ENCODE measurements at places on chromosomes 1 and 21.

DNA sequence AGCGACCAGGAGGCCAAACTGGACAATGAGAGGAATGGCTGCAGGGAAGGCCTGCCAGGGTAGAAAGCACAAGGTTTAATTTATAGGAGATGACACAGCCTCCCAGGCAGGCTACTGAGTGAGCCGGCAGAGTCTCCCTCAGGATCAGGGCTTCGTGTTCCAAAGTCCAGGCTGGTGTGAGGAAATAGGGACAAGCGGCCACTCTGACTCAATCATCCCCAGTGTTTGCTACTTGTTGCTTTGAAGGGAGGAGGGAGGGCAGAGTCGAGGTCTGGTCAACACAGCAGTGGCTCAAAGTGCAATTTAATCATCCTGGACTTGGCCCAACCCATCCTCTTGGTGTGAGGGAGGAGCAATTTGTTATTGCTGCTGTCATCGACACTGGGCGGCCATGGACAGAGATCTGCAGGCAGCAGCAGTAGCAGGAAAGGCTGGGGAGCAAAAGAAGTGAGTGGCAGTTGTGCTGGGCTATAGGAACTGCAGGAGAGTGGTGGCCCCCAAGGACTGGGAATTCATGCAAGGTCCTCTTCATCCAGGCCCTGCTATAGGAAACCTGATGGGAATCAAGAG lies 27.5 kb downstream of the TBX15 start:
- DNase-seq, result no peak

- DNase-seq, result no peak
Measured at GRCh38 chr1:77539519-77540142, 142.8 kb downstream of the ZZZ3 start.

GRCh38 chr1:3190256-3191041 lies 121.4 kb downstream of the PRDM16 start:
- DNase-seq, result no peak

- no peak for DNase-seq
Measured at GRCh38 chr1:25683177-25683576, 66.6 kb downstream of the MAN1C1 start.

DNA sequence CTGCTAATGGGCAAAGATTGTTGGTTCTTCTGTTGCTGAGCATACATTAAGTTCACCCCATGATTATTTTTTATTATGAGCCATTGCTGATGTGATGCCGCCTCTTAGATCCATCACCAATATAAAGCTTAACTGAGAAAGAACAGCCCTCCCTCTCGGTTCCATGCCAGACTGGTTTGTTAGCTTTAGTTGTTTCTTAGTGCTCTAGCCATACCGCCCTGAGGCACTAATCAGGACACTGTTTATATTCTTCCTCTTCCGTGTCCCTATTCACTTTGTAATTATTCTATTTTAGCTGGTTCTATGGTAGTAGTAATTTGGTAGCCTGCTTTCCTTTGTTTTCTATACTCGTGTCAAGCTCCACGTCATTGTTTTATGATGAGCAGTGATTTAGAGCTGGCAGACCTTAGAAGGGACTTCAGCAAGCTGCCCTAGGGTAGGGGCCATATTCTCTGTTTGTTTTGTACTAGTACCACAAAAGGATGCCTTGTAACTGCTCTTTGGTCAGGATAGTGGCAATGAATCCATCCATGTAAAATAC lies 27.3 kb upstream of the PDPN start:
- DNase-seq, result no peak

DNA sequence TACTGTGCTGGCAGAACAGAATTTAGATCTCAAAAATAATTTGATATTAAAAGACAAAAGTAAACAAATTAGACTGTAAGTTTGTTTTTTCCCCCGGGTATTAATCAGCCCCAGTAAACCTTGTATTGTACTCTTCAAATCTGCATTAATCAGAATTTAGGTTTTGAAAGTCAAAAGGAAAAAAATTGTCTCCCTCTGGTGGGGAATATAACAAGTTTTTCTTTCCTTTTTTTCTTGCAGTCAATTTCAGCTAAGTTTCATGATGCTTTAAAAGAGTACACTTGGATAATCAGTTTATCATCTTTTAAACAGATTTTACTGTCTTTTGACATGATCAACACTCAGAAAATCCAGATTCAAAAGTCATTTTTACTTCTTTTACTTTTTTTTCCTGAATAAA lies 134.5 kb upstream of the PKN2 start:
- DNase-seq, result no peak

GRCh38 chr1:185653615-185654014 lies 80.6 kb upstream of the HMCN1 start:
- DNase-seq, result no peak

- no peak for DNase-seq
Measured at GRCh38 chr1:87942165-87942564, 613.5 kb downstream of the LMO4 start.

DNA sequence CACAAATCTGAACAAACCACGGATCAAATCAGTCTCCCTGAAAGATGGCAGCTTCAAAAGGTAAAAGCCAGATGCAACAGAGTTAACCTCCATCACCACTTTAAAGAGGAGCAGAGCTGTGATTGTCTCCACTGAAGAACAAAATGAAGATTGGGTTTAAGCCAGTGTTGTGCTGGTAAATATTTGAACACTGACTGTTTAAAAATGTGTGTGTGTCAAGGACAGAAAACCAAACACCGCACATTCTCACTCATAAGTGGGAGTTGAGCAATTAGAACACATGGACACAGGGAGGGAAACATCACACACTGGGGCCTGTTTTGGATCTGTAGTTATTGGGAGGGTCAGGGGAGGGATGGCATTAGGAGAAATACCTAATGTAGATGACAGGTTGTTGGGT lies 83.9 kb downstream of the ST6GALNAC5 start:
- no peak for DNase-seq

- peak; percentile 3 for DNase-seq
Measured at GRCh38 chr1:207495801-207496792, at the start of gene CR1. Gene CR1 (plus strand): TSS chr1:207496157. CDS start chr1:207496268, 111 bp downstream.

DNA sequence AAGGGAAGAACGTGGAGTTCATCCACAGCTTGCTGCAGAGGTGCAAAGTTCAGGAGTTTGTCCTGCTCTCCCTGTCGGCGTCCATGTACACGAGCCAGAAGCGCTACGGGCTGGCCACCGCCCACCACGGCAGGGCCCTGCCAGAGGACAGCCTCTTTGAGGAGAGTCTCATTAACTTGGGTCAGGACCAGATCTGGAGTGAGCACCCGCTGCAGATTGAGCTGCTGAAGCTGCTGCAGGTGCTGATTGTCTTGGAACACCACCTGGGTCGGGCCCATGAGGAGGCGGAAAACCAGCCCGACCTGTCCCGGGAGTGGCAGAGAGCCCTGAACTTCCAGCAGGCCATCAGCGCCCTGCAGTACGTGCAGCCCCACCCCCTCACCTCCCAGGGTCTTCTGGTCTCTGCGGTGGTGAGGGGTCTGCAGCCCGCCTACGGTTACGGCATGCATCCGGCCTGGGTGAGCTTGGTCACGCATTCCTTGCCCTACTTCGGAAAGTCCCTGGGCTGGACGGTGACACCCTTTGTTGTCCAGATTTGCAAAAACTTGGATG lies 73.8 kb upstream of the MORC3 start:
- DNase-seq, result no peak

- no peak for DNase-seq
Measured at GRCh38 chr1:212467843-212468482, 35.2 kb downstream of the NENF start.

DNA sequence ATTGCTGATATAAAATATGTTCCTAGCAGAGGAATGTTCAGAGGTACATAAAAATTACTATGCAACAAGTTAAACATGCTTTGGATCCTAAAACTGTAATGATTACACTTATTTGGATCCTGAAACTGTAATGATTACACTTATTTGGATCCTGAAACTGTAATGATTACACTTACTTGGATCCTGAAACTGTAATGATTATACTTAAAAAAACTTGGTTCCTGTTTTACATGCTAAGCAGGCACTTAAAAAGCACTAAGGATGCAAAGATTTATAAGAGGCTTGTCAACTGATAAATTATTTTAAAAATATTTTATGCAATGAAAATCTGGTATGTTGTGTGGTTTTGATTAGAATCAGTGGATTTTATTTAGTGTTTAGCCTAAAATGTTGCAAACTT lies 47.7 kb downstream of the ZNHIT6 start:
- no peak for DNase-seq

- no peak for DNase-seq
Measured at GRCh38 chr1:7468248-7468647, 302.8 kb upstream of the VAMP3 start.

DNA sequence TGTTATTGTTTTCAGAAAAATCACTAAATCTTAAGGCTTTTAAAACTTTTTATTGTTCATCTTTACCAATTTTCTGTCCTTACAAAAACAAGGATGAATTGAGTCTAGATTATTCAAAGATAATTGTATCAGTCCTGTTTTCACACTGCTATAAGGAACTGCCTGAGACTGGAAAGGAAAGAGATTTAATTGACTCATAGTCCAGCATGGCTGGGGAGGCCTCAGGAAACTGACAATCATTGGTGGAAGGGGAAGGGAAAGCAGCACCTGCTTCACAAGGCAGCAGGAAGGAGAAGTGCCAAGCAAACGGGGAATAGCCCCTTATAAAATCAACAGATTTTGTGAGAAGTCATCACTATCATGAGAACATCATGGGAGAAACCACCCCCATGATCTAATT lies 455.6 kb upstream of the ZP4 start:
- no peak for DNase-seq

DNA sequence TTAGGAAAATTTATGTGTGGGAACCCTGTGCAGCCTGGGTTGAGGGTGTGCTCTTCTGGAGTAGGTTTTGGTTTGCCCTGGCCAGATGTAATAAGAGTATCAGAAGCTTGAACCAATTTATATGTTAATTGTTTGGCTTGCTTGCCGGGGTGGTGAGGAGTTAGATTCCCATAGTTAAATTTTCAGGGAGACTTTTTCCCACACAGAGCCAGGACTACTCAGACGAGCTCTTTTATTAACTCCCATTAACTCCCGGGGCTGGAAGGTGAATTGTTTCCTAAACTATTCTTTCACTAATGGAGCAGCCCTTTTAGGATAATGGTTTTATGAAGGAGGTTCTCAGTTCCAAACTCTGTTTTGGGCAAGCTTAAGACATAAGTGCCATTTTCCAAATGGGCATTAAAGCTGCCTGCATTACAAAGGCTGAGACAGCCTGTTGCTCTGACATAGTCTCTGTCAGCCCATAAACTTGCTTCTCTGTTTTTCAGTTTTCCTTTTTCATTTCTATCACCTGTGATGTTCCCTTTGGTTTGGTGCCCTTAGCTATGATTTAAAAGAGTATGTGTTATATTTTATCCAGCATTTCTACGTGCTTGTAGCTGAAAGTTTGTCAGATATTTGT lies 18.0 kb upstream of the RAB3GAP2 start:
- no peak for DNase-seq

DNA sequence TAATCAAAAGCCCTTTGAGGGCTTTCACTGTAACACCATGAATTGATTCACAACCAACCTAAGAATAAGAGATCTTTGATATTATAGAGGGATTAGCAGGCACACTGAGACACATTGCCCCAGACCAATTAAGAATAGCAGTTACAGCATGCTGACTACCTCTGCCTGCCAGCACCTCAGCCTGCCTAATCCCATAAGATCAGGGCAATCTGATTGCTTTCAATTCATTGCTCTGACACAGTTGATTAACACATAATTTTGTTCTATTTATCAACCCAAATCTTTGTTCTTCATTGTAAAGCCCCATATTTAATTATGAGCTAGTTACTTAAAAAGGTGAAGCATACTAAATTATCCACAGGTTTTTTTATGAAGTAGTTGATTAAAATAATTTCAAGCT lies 548.8 kb upstream of the ZP4 start:
- DNase-seq, result no peak

- DNase-seq, result no peak
Measured at GRCh38 chr1:226660410-226661182, 78.5 kb downstream of the ITPKB start.

DNA sequence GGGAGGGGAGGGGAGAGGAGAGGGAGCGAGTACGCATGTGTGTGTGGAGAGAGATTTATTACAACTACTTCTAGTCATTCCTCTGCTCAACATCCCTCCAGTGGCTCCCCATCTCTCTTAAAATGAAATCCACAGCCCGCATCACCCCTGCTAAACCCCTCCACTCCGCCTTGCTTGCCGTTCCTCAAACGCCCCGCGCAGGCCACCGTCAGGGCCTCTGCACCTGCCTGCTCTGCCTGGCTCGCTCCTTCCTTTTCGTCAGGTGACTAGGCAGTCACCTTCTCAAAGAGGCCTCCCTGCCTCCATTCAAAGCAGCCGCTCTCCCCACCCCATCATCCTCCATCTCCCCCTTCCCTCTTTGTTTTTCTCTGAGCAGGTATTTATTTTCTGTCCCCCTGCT lies 29.9 kb downstream of the LRRC38 start:
- no peak for DNase-seq

DNA sequence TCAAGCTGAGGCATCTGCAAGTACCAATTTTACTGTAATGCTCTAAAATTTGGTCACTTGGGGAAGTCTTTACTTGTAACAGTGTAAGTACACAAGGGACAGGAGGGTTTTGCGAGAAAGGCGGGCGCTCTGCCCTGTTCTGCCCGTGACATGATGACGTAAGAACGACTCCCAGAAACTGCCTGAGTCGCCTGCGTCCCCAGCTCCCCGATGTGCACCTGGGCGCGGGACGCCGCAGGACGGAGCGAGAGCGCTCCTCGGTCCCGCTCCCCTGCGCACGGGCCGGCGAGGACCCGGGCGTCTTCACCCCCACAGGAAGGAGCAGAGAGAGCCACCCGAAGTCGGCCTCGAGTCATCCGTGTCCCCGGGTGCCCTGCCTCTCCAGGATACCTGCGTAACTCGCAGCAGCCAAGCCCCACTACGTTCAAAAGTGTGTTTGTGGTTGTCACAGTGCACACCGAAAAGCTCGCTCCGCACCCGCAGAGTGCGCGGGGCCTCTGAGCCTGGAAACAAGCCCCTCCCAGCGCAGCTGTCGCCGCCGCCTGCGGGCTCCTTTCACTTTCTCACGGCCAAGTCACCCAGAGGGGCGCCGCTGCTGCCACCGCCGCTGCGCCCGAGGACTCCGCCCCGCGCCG lies 3.3 kb upstream of the ZBTB18 start:
- peak; percentile 71 for DNase-seq

DNA sequence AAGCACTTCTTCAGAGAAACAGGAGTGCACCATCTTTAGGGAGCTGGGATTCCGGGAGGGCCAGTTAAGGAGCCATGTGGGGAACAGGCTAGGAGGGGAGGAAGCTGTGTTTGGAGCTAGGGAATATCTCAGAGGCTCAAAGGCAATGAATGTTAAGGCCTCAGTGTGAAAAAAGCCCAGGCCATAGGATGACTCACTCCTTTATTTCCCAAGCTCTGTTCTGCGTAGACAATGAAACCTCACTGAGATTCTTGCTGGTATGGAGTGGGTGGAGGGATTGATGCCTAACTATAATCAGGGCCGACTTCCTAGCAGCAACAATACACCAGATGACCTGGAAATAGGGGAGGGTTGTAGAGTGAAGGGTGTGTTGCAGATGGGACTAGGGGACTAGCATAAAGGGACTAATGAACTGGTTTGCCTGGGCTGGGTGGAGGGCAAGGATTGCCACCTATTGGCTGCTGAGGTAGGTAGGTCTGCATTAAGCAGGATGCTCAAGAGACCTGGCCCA lies 2.1 kb downstream of the GNAT2 start:
- no peak for DNase-seq

GRCh38 chr1:49190138-49190537 lies 413.4 kb upstream of the BEND5 start:
- no peak for DNase-seq

- no peak for DNase-seq
Measured at GRCh38 chr1:221994274-221994698, 252.4 kb upstream of the DUSP10 start.

- DNase-seq, result no peak
Measured at GRCh38 chr1:216958569-216958968, 235.3 kb upstream of the ESRRG start.
